Right hindlimb (tissue), 1 donor: ENCODE measurements at places on chromosomes 12 and 14.

DNA sequence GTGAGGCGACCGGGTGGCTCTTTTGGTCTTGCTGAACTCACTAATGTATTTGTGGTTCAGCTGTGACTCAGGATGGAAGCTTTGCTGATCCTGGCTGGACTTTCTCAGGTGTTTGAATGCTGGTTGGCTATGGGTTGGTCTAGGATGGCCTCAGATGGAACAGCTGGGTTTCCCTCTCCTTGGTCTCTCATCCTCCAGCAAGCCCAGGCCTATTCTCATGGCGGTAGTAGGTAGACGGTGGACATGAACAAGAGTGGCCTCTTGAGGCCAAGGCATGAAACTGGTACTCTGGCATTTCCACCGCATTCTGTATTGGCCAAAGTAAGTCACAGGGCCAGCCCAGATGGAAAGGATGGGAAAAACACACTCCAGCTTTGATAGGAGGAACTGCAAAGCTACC is 11.8 kb upstream of the POLR3B start:
- peak; percentile 39 for DNase-seq

- DNase-seq, result no peak
These were observed 1.0 kb upstream of the GXYLT1 start for GRCh38 chr12:42145552-42146215.

- DNase-seq, result no peak
These were observed 108.3 kb downstream of the NUAK1 start for GRCh38 chr12:106030210-106031071.

DNA sequence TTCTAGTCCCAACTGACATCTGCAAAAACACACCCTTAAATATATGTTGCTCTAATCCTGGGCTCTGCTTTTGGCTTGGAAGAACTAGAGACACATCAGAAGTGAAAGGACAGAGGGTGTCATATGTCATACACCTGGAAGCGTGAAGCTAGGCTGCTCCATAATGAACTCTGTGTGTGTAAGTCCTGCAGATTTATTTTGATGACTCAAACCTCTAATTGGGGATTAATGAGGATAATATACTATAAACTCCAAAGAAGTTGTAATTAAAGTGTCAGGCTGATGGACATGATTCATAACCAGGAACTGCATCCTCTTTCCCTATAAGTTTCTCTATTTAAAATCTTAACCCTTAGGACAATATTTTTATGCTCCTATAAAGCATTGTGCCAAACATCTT is 4.4 kb upstream of the KCNK10 start:
- DNase-seq, result no peak

DNA sequence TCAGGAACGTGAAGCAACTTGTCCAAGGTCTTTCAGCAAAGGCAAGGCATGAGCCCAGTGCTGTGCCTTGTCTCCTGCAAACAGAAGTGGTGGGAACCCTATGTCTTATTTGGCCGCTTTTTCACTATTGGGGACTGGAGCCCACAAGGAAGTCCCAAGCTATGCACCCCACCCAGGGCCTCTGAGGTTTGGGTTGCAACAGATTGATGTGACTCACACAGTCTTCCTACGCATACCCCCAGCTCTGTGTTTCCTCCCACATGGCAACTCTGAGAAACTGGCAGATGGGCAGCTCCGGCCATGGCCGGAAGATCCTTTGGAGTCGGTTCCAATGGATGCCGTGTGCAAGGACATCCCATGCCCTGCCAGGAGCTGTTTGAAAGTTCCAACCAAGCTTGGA is 28.3 kb upstream of the CMKLR1 start:
- no peak for DNase-seq

GRCh38 chr12:87813476-87814234 is 215.5 kb downstream of the C12orf50 start:
- DNase-seq, result no peak

GRCh38 chr14:95468448-95469133 is 47.9 kb downstream of the SYNE3 start:
- DNase-seq, result peak; percentile 53

DNA sequence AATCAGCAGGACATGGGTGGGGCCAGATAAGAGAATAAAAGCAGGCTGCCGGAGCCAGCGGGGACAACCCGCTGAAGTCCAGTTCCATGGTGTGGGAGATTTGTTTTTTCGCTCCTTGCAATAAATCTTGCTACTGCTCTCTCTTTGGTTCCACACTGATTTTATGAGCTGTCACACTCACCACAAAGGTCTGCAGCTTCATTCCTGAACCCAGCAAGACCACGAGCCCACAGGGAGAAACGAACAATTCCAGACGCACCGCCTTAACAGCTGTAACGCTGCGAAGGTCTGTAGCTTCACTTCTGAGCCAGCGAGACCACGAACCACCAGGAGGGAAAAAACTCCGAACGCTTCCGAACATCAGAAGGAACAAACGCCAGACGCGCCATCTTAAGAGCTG is 2.8 kb upstream of the CNIH1 start:
- DNase-seq, result peak; percentile 37

DNA sequence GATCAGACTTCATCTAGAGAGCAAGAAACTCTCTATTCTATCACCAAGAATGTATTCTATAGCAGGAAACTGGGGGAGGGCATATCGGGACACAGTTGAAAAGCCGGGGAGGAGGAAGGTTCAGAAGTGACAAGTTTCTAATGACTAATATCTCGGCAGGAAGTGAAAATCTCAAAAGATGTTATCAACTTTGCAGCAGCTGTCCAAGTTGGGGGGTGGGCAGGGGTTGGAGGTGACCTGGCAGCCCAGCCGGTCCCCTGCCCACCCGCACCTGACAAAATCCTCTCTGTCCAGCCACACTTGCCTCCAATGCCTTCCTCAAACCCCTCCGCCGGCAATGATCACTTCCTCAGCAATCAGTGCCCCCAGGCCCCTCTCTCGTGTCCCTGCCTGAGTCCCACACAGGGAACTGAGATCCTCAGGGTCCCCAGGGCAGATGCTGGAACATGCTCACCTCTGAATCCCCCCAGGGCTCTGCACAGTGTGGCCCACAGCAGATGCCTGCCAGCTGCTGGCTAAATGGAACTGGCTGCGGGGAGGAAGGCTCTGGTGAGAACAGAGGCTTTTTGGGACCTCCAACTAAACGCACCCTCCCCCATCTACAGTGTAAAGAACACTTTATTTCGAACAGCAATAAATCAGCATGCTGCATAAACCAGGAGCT is 43.9 kb downstream of the CCDC88C start:
- no peak for DNase-seq

DNA sequence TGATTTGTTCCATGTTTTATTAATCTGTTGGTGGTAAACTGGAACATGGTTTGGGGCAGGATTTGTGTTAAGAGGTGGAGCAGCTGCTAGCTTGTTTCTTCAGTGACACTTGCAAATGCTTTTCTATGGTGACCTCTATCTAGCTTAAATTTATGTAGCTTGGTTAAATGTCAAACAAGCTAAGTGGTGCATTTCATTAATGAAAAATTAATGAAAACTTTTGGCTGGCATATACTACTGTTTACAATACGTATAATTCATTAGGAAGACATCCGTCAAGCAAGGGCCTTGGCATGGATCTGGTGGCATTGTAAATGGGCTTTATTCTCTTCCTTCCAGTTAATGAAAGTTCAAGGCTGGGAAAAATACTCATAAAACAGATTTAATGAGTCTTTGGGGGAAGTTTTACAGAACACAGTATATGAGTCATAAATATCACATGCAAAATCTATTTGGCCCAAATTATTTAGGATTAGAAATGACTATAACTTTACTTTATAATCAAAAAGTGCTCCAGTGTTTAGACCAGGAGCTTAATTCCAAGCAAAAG is 807.7 kb upstream of the SEL1L start:
- DNase-seq, result no peak

DNA sequence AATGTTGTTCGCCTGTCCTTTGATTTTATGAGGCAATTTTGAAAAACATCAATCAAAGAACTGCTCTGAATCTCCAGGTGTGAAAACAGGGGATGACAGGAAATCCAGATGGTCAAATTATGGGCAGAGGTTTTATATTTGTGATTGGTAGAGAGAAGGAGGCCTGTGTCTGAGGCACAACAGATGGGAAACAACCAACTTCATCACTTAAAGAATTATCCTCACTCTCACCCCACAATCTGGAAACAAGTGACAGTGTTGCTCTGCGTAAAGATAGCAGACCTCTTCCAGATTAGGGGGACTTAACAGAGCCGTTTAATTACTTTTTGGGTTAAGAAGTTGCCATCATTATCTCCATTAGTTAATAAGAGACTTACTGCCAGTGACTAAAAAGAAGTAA is 64.1 kb upstream of the EGLN3 start:
- DNase-seq, result no peak

- DNase-seq, result no peak
These were observed 4.8 kb upstream of the ADCY6 start for GRCh38 chr12:48793696-48794095.

DNA sequence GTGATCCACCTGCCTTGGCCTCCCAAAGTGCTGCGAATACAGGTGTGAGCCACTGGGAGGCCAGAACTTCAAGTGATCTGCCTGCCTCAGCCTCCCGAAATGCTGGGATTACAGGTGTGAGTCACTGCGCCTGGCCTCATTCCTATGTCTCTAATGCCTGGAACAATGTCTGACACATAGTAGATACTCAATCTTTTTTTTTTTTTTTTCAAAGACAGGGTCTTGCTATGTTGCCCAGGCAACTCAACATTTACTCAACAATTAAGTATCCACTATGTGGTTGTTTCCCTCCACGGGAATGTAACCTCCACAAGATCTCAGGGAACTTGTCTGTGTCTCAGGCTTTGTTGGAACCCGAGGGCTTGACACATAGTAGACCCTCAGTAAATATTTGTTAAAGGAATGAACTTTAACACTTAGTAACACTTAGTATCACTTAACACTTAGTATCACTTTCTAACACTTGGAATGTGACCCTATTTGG is 3.0 kb upstream of the TMEM120B start:
- DNase-seq, result no peak

GRCh38 chr12:47417121-47417520 is 288.7 kb downstream of the RPAP3 start:
- no peak for DNase-seq

DNA sequence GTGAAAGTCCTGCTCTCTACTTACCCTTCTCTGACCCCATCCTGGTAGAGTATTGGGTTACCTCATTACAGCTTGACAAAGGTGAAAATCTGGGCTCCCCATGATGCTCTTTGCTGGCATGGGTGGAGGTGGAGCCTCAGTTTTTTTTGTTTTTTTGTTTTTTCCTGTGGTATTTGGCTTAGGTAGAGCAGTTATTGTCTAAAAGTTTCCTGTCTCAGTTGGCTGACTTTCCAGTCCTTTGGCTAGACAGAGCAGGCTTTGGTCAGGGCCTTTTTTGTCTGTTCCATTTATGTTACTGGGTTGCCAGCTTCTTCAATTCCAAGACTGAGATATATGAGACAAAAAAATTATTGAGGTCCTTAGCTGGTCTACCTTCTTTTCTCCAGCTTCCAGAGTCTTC is 163.4 kb downstream of the GALC start:
- DNase-seq, result no peak

DNA sequence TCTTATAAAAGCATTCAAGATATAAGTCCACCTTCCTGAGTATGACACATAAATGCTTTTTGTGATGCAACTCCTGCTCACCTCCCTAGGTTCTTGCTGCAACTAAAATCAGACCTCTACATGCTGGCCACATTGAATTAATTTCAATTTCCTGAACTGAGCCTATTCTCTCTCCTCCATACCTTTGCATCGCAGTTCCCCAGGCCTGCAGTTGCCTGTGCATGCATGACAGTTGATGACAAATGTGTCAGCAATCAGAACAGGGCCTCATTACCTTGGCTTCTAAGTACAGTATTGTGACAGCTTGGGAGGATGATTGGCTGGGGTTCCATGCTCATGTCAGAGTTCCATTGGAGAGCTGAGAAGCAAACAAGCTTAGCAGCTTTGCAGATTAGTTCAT is 3.9 kb upstream of the TM7SF3 start:
- no peak for DNase-seq

DNA sequence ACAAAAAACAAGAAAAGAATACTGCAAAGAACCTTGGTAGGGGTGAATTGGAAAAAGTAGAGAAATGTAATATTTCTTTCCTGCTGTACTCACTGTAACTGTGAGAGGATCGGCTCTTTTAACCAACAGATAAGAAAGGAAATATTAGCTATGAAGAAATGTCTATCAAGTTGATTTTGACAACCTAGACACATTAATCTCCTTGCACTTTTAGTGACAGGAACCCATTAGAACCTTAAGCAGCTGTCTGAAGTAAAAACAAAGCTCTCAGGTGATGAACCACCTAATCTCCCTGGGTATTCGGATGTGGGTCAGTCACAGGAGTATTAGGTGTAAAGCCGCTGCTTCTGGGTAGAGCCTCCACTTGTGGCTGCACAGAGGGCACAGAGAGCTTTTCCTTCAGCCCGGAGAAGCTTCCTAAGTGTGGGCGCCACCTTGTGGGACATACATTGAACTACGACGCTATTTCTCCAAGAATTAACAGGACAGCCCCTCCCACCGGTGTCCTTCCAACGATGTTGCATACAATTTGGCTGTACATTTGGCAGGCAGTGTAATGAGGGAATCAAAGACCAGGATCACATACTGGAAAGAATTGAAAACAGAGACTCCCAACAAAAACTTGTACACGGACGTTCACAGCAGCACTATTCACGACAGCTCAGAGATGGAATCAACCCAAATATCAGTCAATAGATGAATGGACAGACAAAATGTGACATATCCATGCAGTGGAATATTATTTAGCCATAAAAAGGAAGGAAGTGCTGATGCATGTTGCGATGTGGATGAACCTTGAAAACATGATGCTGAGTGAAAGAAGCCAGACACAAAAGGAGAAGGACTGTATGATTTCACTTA is 28.9 kb upstream of the MAPKAPK5 start:
- DNase-seq, result peak; percentile 83

DNA sequence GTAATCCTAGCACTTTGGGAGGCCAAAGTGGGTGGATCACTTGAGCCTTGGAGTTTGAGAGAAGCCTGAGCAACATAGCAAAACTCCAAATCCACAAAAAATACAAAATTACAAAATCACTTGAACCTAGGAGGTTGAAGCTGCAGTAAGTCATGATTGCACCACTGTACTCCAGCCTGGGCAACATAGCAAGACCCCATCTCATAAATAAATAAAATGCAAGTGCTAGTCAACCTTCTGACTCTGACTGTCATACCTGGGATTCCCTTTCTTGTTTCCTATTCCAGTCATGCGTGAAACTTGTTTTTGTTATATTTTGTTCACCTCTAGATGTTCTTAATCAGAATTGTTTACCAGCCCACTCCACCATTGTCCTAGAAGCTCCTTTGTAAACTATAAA is 31.4 kb downstream of the ABCD4 start:
- no peak for DNase-seq

GRCh38 chr14:61466249-61466904 is 145.0 kb downstream of the PRKCH start:
- DNase-seq, result no peak

GRCh38 chr14:104891121-104891551 is 26.1 kb downstream of the CEP170B start:
- DNase-seq, result no peak

DNA sequence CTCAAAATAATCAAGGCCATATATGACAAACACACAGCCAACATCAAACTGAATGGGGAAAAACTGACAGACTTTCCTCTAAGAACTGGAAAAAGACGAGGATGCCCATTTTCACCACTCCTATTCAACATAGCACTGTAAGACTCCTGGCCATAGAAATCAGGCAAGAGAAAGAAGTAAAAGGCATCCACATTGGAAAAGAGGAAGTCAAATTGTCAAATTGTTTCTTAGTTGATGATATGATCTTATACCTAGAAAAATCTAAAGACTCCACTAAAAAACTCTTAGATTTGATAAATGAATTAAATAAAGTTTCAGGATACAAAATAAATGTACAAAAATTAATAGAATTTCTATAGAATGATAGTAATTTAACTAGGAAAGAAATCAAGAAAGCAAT is 11.2 kb downstream of the OR8S1 start:
- DNase-seq, result no peak
